ENCODE measurements at places on chromosomes 16 and 17. TPM values are rescaled to one million over a fixed set of nuclear protein-coding genes. Genes with fewer than 3 reads are reported as not detected.

INCA1 gene
- total RNA-seq: 1.2 TPM

RNF112 gene
- total RNA-seq: 3.5 TPM

ACSF2 gene
- 146 TPM for total RNA-seq

SP2 gene
- total RNA-seq: 14.1 TPM

PYY gene
- total RNA-seq: 2.2 TPM

CEP295NL gene
- 1.5 TPM for total RNA-seq

C16orf96 gene
- 0.81 TPM for total RNA-seq

SLC39A11 gene
- total RNA-seq: 123 TPM

CRAMP1 gene
- total RNA-seq: 11.0 TPM

- H3K27ac ChIP-seq: no peak overlapping the region
- no peak overlapping the region for H3K4me3 ChIP-seq
- H3K4me1 ChIP-seq: no peaks in the 10 kb centered on the region
- no peaks in the 10 kb centered on the region for H3K27me3 ChIP-seq
- DNase-seq: no peak
- no peaks in the 10 kb centered on the region for H3K36me3 ChIP-seq
Observed at GRCh38 chr16:87647431-87648185, 45.3 kb downstream of the JPH3 start.

GRCh38 chr17:43713494-43714162, 45.0 kb downstream of the SOST start:
- no peak overlapping the region for H3K27ac ChIP-seq
- no peak overlapping the region for H3K4me3 ChIP-seq
- no peaks in the 10 kb centered on the region for H3K27me3 ChIP-seq
- DNase-seq: peak; percentile 19

- no peak overlapping the region for H3K4me3 ChIP-seq
- no peak for DNase-seq
- H3K27me3 ChIP-seq: no peaks in the 10 kb centered on the region
- H3K27ac ChIP-seq: no peak overlapping the region
Observed at GRCh38 chr17:2655546-2655945, 56.0 kb downstream of the CLUH start.

DNA sequence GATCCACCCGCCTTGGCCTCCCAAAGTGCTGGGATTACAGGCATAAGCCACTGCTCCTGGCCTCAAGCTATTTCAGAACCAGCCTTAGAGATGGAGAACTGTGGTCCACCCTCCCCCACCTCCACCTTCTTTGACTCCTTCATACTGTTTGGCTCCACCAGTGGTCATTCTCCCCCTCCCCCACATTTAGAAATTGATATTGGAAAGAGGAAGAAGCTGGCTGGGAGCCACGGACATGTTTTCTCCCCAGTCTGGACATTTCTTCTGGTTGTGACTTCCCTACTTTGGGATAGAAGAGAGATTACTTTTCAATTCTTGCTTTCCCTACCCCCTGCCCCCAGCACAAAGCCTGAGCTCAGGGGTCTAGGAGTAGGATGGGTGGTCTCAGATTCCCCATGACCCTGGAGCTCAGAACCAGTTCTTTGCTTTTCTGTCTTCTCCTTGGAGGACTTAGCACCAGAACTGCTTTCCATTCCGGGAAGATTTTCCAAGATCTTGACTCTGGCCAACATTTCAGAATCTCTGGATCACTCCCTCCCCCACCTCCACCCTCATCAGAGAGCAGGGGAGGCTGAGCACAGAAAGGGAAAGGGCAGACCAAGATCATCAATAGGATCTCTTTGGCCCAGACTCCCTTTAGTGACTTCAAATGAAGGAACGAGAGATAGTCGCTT, 16.3 kb downstream of the CAVIN1 start:
- H3K4me3 ChIP-seq: no peak overlapping the region
- no peaks in the 10 kb centered on the region for H3K27me3 ChIP-seq
- H3K36me3 ChIP-seq: peaks cover 15% of the 10 kb centered on the region
- DNase-seq: no peak
- peaks cover 36% of the 10 kb centered on the region for H3K4me1 ChIP-seq

DNA sequence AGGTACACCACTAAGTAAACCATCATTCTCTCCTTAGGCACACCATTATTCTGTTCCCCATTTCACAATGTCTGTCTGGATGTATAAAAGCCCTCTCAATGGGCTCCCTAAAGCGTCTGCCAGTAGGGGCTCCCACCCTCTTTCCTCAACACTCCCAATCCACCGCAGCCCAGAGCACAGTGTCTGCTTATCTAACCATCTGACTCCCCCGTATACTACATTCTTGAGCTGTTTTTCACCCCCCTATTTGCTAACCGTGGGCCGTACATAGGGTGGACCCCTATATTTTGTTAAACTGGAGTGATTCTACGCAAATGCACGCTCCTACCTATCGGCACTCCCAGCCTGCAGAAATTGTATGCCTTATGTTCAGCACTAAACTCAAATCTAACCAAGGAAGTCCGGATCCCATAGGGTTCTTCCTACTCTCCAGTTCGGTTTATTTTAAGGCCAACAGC, 685 bp upstream of the PSMD3 start:
- peak overlapping the region; percentile 66 for H3K4me3 ChIP-seq
- peak; percentile 6 for DNase-seq
- peaks cover 7% of the 10 kb centered on the region for H3K36me3 ChIP-seq
- H3K27ac ChIP-seq: peak overlapping the region; percentile 53
- H3K4me1 ChIP-seq: peaks cover 13% of the 10 kb centered on the region

DNA sequence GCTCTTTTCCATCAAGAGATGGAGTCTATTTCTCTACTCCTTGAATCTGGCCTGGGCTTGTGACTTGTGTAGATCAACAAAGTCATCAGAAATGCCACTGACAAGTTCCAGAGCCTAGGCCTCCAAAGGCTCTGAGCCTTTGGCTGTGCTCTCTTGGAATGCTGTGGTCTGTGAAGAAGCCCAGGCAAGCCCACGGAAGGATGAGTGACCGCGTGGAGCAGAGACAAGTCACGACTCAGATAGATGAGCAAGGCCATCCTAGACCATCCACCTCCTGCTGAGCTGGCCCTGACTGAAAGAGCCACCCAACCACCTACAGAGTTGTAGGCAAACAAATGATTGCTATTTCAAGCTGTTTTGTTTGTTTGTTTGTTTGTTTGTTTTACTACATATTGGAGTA, 11.6 kb upstream of the ICAM2 start:
- DNase-seq: no peak
- no peaks in the 10 kb centered on the region for H3K27me3 ChIP-seq
- no peak overlapping the region for H3K27ac ChIP-seq
- no peaks in the 10 kb centered on the region for H3K4me1 ChIP-seq
- no peaks in the 10 kb centered on the region for H3K36me3 ChIP-seq

- no peaks in the 10 kb centered on the region for H3K27me3 ChIP-seq
- H3K4me3 ChIP-seq: no peak overlapping the region
- H3K4me1 ChIP-seq: no peaks in the 10 kb centered on the region
Observed at GRCh38 chr17:45867702-45868101, 23.0 kb downstream of the SPPL2C start.

- no peaks in the 10 kb centered on the region for H3K36me3 ChIP-seq
- peak; percentile 66 for DNase-seq
- no peak within 1 kb of the TSS for H3K4me3 ChIP-seq
- peaks cover 35% of the 10 kb centered on the region for H3K4me1 ChIP-seq
Observed at GRCh38 chr16:56669005-56669839, at the start of gene MT1H. Gene MT1H (plus strand): TSS chr16:56669814. CDS start chr16:56669885, 71 bp downstream.

DNA sequence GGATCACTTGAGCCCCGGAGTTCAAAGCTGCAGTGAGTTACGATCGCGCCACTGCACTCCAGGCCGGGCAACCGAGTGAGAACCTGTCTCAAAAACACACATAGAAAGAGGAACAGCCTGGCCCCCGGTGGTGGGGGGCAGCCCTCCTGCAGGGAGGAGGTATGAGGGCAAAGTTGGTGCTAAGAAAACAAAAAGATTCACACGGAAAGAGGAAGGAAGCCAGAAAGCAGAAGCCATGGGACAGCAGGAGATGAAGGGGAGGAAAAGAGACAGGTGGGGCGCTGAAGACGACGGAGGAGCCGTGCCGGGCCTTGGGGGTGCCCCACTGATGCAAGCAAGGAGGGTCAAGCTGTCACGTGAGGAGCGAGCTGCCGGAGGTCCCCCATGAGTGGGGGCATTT, 8.2 kb upstream of the C16orf74 start:
- no peak overlapping the region for H3K27ac ChIP-seq
- H3K4me1 ChIP-seq: peaks cover 8% of the 10 kb centered on the region
- H3K27me3 ChIP-seq: no peaks in the 10 kb centered on the region
- no peak overlapping the region for H3K4me3 ChIP-seq

DNA sequence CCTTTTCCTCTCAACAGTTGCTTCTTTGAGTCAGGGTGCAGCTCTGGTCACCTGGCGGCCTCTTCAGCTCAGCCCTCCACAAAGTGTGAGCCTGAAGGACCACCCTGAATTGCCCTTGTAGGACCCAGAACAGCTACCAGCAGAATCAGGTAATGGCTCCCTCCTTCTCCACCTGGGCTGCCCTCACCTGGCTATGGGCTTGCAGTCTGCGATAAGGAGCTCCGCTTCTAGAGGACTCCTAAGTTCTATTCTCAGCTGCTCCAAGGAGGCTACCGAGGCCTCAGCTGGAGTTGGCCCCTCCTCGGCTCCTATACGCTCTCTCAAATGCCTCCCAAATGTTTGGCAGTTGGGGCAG, 13.4 kb downstream of the SMIM5 start:
- peak overlapping the region; percentile 97 for H3K27ac ChIP-seq
- no peak for DNase-seq
- peaks cover 17% of the 10 kb centered on the region for H3K36me3 ChIP-seq
- H3K27me3 ChIP-seq: no peaks in the 10 kb centered on the region
- no peak overlapping the region for H3K4me3 ChIP-seq
- peaks cover 36% of the 10 kb centered on the region for H3K4me1 ChIP-seq

GRCh38 chr17:47879776-47880454, 16.1 kb upstream of the SP2 start:
- no peaks in the 10 kb centered on the region for H3K4me1 ChIP-seq
- H3K27ac ChIP-seq: no peak overlapping the region
- no peaks in the 10 kb centered on the region for H3K27me3 ChIP-seq

DNA sequence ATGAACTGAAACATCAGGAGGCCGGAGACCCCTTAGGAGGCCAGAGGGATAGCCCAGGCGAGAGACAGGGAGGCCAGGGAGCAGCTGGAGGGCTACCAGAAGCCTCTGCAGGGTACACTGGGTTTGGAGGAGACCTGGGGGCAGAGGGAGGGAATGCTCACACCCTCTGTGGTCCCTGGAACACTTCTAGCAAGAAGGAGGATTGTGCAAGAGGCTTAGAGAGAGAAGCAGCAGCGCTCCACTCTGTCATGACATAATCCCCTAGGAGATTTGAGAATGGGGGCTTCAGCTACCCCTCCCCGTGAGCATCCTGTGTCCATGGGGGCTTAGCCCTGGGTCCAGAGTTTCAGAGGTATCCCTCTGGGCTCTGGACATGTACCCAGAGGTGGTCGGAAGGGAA, 15.8 kb downstream of the GPR142 start:
- H3K27ac ChIP-seq: no peak overlapping the region
- no peak for DNase-seq
- H3K36me3 ChIP-seq: no peaks in the 10 kb centered on the region
- H3K4me1 ChIP-seq: peaks cover 21% of the 10 kb centered on the region

GRCh38 chr16:71359431-71359830, 908 bp downstream of the CALB2 start:
- no peaks in the 10 kb centered on the region for H3K36me3 ChIP-seq
- no peak overlapping the region for H3K4me3 ChIP-seq
- H3K27me3 ChIP-seq: peaks cover 5% of the 10 kb centered on the region
- no peak for DNase-seq
- no peak overlapping the region for H3K27ac ChIP-seq

- no peaks in the 10 kb centered on the region for H3K27me3 ChIP-seq
- H3K36me3 ChIP-seq: no peaks in the 10 kb centered on the region
- H3K27ac ChIP-seq: peak overlapping the region; percentile 82
Observed at GRCh38 chr16:75092777-75093176, 23.8 kb downstream of the LDHD start.

DNA sequence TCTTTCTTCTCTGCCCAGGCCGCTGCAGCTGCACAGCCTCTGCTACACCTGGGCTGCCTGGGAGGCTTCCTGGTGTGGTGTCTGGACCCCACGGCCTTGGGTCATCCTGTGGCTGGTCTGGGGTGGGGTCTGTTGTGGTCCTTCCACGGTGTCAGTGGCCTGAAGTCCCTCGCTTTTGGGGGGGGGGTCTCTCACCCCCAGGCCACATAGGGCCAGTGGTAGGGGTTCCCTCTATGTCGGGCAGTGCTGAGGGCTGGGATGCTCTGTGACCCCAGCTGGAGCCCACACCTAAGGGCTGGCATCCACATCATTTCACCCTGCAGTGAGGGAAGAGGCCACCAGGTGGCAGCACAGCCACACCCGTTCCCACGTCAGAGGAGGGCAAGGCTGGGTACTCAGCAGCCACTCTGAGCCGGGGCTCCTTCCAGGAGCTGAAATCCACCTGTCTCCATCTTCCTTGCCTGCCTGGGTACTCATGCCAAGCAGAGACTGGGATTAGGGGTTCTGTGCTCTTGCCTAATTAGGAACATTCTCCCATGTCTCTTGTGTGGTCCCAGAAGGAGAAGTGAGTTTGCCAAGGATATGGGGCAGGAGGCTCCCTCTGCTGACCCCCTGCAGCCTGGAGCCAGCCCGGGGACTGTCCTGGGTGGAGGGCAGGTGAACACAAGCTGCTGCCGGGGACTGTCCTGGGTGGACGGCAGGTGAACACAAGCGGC, 13.0 kb downstream of the ENGASE start:
- no peak overlapping the region for H3K27ac ChIP-seq
- peaks cover 9% of the 10 kb centered on the region for H3K4me1 ChIP-seq
- no peak overlapping the region for H3K4me3 ChIP-seq
- H3K27me3 ChIP-seq: no peaks in the 10 kb centered on the region

DNA sequence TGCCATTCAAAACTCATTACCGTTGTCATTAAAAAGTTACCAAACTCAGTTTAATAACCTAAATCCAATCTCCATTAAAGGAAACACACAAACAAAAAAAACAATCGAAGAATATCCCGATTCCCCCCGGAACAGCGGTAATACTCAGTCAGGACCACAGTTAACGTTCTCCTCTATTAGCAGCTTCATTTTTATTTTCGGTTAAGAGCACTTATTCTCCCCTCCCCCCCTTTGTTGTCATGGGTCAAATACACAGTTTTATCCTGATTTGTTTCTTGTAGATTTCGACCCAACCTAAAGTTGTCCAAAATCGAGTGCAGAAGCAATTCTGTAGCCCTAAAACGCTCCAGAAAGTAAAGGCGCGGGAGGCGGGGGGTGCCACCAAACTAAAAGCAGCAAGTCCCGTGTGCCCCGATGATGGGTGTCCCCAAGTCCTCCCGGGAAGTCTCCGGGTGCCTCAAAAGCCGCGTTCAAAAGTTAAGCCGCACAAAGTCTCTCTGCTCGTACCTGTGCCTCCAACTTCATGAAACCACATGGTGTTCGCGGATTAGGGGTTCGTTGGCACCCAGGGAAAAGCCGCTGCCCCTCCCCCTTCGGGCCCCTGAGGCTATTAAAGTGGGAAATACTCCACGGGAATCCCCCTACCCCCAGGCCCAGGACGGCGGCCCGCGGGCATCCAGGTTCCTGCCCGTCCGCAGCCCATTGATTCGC, 996 bp downstream of the SUMO2 start:
- DNase-seq: no peak
- peaks cover 20% of the 10 kb centered on the region for H3K4me1 ChIP-seq
- peak overlapping the region; percentile 97 for H3K27ac ChIP-seq
- H3K4me3 ChIP-seq: peak overlapping the region; percentile 95
- no peaks in the 10 kb centered on the region for H3K27me3 ChIP-seq
